Caki2 (cell line): ENCODE measurements at places on chromosomes 4 and X.
A peak's percentile ranks its signal among the peaks of the same experiment; 100 is the strongest.

DNA sequence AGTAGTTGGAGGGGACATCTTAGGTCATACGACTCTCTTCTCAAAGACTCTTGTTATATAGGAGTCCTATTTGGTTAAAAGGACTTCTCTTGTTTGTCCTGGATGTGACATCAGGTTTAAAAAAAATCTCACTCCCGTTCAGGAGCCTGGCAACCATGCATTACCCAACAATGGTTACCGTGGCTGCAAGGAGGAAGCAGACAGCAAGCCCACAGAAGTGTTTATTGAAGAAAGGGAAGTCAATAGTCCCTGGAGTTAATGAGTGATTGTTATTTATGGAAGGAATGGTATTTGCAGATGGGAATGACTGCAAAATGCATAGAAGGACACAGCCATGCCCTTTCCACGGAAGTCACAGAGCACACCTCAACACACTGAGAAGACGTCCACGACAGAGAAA lies 75.9 kb upstream of the ENPP6 start:
- DNase-seq = peak; percentile 11

DNA sequence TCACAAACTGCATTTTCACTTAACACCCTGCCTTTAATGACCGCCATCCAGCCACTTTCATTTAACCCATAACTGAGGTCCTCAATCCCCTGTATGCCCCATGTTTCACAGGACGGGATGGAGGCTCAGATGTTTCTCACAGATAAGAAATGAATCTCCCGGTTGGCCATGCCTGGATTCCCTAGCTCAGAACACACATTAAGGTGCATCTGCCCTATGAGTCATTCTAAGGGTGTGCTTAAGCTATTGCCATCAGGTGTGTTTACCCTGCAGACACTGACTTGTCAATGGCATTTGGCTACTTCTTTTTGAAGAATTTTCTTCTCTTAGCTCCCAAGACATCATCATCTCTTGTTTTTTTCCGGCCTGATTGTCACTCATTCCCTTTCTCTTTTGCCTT lies 222.6 kb upstream of the SMIM31 start:
- no peak for DNase-seq

- no peak for DNase-seq
Measured at GRCh38 chrX:40411340-40412111, 169.2 kb upstream of the ATP6AP2 start.

- no peak for DNase-seq
Measured at GRCh38 chrX:155959018-155959587, 38.4 kb upstream of the IL9R start.

- DNase-seq = peak; percentile 30
Measured at GRCh38 chr4:48635310-48635709, 144.8 kb downstream of the FRYL start.

GRCh38 chr4:118557298-118557851 lies 127.8 kb upstream of the METTL14 start:
- peak; percentile 38 for DNase-seq
